ENCODE measurements at places on chromosomes 3 and 15.

- DNase-seq: no peak
These were observed 60.7 kb upstream of the HEG1 start for GRCh38 chr3:125116311-125117080.

DNA sequence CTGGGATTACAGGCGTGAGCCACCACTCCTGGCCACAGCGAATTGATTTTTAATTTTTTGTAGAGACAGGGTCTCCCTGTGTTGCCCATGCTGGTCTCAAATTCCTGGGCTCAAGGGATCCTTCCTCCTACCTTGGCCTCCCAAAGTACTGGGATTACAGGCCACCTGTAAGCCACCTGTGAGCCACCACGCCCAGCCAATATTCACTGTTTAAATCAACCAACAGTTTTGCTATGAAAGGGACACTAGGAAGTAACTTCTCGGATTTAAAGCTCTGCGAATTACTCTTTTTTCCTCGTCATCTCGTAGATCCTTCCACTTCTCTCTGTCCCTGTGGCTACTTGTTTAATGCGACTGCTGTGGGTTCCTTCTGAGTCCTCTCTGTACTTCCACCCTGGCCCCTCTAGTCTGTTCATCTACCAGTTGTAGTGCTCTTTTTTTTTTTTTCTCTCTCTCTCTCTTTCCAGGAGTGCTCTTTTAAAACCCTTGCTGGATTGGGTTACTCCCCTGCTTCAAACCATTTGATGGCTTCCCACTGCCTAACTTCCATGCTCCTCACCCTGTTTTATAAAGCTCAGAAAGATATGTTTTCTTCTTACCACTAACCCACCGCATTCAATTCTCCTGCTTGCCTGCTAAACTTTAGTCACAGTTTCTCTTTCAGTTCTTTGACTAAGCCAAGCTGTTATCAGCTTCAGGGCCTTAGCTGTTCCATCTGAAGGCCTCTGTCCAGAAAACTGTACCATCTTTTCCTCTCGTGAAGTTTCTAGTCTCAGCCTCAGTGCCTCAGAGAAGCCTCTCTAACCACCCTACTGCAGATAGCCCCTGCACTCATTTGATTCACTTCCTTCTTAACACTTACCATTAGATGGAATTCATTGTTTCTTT is 12.4 kb downstream of the RTF1 start:
- no peak for DNase-seq

GRCh38 chr3:6861625-6862000 is 698 bp downstream of the GRM7 start:
- DNase-seq: no peak

- no peak for DNase-seq
These were observed 66.4 kb downstream of the ASTE1 start for GRCh38 chr3:130960139-130960795.

GRCh38 chr15:91926908-91927270 is 73.4 kb downstream of the SLCO3A1 start:
- DNase-seq: no peak

DNA sequence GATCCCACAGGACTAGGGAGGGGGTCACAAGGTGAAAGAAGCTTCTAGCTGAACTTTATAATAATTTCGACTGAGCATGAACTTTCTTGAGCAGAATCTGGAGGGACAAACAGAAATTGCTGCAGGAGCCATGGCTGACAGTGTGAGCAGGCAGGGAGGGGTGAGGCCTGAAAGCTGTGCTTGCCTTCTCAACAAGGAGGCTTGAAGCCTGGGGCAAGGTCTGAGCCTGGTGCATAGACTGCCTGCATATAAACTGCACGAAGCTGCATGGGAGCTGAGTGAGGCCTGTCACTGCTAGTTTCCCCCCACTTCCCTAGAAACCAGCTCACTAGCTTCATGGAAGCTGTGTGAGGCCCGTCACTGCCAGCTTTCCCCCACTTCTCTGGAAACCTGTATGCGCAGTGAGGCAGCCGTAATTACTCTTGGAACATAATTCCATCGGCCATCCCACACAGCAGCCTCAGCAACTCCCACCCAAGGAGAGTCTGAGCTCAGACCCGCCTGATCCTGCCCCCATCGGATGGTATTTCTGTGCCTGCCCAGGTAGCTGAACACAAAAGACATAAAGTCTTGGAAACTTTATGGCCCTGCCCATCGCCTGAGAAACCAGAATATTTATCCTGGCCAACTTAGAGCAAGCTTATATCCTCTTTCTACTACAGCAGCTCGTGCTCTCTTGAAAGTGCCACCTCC is 136.5 kb downstream of the PLCH1 start:
- no peak for DNase-seq

- no peak for DNase-seq
These were observed 79.3 kb downstream of the ADAMTSL3 start for GRCh38 chr15:83733206-83733605.

DNA sequence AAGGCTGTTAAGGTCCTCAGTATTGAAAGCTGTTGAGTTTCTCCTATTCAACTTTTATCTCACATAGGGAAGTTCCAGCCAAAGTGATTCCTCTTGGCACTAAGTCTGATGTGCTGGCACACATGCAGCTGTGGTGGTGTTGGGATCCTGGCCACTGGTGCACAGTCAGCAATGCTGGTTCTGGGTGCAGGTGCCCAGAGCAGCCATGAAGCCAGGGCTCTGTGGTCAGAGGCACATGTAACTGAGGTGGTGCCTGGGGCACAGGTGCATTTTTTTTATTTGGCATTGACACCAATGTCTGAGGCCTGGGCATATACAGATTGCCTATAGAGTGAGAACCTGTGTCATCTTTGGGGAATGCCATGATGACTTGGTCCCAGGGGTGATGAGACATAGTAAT is 271.4 kb downstream of the POLQ start:
- no peak for DNase-seq

- no peak for DNase-seq
These were observed 909.7 kb downstream of the PLOD2 start for GRCh38 chr3:145251311-145251710.

GRCh38 chr3:58494107-58494506 is 2.2 kb downstream of the KCTD6 start:
- DNase-seq: no peak

DNA sequence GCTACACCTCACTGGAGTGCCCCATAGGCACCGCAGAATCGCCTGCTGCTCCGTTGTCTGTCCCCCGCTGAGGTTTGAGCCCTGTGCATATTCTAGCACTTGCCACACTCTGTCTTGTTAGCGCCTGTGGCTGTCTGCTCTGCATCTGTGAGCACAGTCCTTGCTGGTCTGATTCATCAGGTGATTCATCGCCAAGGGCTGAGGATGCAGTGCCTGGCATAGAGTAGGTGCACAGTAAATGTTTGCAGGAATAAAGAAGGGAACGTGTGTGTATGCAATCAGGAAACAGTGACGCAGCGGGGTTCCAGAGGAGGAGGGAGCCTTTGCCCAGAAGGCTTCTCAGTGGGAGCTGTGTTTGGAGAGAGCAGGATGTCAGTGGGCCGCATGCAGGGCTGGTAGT is 124.0 kb upstream of the PLXNA1 start:
- no peak for DNase-seq

DNA sequence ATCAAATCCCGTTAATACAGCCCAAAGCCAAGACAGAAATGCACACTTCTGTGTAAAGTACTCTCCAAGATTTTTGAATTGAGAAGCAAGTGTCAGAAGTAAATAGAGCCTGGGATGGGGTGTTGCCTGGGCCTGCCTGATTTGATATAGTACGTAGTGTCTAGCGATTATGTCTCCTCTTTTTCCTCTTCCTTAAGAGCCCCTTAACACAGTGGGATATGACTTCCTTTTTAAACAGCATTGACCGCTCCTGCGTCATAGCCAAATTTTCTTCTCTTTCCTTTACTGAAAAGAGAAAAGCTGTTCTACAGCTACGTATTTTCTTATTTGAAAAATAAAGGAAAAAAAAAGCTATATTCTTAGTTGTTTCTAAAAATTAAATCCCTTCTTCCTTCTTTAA is 97.7 kb downstream of the PLCL2 start:
- DNase-seq: no peak

GRCh38 chr15:47887241-47887800 is 170.0 kb downstream of the SEMA6D start:
- no peak for DNase-seq

GRCh38 chr3:77816366-77816765 is 776.5 kb downstream of the ROBO2 start:
- DNase-seq: no peak

DNA sequence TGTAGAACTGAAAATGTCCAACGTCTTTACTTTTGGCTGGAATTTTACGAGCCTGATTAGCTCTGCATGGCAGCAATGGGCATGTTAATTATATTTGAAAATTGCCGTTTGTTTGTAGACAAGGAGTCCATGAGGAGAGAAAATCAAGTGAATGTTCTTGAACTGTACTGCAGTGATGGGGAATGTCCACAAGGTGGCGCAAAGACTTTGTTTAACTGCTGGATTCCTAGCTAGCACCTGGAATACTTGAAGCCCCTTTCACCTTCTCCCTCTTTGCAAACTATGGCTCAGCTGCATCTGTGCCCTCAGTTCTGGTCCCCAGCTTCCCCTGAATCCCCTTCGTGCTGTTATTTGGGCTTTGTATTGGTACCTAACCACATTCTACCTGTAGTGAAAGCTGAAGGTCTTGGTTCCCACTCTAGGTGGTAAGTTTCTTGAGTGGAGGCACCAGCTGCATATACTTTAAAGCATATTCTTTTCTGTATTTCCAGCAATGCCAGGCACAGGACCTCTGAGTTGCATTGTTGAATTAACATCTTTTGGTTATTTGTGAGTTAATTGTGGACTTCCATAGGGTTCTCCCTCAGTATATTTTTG is 25.3 kb downstream of the EXOG start:
- peak; percentile 23 for DNase-seq

DNA sequence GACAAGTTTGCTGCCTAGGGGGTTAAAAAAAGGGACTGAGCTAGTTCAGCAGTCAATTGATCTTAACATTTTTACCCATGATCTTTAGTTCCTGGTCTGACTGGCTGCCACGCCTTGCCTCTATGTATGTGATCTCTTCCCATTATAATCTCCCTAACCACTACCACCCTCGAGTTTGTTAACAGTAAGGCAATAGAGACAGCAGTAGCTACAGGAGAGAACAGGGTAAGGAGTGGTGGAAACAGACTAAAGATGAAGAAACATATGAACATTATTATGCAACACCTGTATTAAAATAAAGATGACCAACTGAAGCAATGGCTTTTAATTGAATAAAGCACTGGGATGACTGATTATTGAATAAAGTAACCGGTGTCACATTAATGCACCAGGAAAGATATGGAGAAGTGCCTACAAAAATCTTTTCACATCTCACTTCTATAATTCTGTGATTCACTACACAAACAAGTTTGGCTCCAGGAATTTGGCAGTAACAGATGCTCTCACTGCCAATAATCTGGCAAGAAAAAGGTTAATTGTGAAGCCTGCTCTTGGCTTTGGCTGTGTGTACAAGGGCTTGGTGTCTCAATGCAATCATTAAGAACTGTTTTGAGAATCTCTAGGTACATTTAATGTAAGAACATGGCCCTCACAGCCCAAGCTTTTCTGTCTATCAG is 95.7 kb downstream of the HHLA2 start:
- DNase-seq: no peak

- DNase-seq: no peak
These were observed 25.4 kb downstream of the HES1 start for GRCh38 chr3:194161131-194162045.

DNA sequence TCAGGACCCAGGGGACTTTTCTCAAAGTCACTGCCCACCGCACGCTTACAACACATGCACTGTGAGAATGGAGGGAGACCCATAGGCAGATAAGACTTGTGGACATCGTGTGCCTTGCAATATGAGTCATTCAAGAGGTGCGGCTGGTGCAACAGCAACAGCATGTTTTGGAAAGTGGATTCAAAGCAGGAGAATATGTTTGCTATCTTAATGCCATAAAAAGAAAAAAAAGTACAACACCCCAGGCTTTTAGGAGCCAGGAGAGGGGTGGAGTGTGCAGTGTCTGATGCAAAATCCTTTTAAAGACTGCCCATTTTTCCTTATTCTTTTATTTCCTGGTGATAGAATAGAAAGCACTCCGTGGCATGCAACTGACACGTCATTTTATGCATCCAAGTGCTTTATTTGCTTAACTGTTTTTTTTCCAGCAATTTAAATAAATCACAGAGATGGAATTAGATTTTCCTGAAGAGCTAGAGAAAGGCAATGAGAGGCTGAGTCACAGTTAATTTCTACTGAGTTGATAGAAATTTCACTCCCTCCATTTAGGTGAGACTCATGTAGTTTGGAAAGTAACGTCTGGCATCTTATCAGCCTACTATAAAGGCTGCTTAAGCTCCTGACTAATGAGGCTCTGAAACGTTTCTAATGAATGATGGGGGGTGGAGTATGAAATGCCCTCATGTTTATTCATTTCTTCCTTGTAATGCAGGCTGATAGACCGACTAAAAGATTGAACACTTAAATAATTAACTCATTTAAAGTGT is 96.4 kb downstream of the NSUN3 start:
- no peak for DNase-seq

- no peak for DNase-seq
These were observed 6.5 kb downstream of the DAG1 start for GRCh38 chr3:49476563-49476962.

- no peak for DNase-seq
These were observed 141.6 kb downstream of the DNAJB8 start for GRCh38 chr3:128324911-128325592.

GRCh38 chr3:179676081-179676480 is 23.2 kb downstream of the USP13 start:
- no peak for DNase-seq

GRCh38 chr15:101042320-101042719 is 123.2 kb downstream of the LRRK1 start:
- no peak for DNase-seq

GRCh38 chr3:162643245-162643644 is 1146.6 kb downstream of the OTOL1 start:
- no peak for DNase-seq

DNA sequence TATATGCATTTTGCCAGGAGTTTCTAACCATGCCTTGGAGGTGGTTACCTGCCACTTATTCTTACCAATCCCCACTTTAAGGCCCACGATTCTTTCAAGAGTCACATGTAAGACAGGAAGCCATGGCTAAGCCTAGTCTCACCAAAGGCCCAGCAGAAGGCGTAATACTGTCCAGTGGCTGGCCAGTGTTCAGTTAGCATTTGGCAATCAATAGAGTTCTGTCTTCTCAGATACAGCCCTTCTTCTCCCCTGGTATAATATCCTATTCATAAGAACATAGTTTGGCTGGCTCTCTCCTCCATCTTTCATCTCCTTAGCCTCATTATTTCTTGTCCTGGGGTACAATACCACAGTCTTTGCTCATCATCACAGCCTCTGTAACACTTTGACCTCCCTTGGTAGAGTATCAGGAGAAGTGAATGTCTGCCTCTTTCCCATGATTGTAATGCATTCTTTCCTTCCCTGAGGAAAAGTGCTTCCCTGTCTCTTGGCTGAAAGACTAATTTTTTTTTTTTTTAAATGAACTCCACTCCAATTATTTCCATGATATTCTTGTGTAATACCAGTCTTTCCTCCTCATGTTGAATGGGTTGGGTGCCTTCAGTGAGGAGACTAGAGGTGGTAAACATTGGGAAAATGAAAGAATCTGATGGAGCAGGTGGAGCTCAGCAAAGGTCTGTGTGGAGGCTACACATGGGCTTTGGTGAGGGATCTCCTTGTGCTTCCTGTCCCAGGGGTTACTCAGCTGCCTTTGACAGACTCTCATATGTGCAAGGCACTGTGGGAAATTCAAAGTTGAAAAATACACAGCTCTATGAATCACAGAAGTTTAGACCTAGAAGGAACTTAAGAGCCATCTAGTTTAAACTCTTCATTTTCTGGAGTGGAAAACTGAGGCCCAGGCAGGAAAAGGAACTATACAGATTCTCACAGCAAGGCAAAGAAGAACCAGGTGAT is 218.2 kb downstream of the P3H2 start:
- DNase-seq: no peak
